ENCODE measurements at places on chromosomes 5 and 9.

DNA sequence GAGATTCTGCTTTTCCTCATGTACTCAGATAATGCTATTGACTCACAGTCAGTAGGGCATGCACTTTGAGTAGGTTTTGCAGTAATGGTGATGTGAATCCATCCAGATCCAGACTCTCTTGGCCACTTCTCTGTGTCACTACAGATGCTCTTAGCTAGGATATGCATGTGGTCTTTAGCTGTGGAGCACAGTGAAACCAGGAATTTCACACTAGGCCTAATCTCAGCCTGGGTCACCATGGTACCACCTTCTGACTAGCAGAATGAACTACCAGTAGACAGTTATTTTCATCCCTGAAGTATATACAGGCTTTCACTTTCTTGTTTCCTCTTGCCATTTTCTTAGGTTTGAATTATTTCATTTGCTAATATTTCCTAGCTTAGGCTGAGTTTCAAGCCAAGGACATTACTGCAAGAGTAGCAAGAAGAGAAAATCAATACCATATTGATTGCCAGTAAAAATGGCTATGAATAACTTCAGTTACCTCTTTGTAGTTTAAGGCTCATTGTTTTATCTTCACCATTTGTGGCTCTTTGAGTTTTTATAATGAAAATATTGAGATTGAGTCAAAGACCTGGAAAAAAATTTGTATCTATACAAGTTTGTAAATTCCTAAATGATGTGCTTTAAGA is 28.4 kb upstream of the CSNK1G3 start:
- DNase-seq = no peak

DNA sequence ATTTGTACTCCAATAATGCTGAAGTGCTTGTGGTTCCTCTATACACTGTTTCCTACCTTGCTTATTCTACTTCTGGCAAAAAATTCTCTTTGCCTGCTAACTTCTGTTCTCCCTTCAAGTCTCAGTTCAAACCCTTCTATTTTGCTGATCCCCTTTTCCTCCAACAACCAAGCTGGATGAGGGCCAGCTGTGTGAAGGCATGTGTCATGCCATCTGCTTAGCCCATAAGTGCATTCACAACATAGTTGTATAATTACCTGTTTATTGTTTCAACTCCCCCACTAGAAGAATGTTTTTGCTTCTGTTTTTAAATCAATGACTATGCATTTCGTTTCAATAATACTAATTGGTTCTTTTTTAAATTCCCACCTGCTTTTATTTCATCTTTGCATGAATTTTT is 1951.4 kb upstream of the WWC1 start:
- no peak for DNase-seq

DNA sequence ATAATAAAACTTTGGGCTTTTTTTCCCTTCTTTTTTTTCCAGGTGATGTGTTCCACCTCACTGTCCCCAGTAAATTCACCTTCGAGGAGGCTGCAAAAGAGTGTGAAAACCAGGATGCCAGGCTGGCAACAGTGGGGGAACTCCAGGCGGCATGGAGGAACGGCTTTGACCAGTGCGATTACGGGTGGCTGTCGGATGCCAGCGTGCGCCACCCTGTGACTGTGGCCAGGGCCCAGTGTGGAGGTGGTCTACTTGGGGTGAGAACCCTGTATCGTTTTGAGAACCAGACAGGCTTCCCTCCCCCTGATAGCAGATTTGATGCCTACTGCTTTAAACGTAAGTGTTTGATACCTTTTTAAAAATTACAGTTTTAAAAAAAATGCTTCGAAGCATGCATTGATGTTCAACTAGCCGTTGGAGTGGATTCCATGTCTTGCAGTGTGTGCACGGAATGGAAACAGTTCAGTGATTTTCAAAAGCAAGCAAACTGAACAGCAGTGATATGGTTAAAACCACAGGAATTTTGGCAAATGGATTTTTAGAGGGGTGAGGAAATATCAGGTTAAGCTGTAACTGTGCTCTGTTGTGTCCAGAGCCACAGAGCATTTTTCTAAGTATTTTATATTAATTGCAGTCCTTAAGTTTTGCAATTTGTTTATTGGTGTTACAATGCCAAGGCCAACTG is 40.7 kb downstream of the VCAN start:
- DNase-seq = no peak

DNA sequence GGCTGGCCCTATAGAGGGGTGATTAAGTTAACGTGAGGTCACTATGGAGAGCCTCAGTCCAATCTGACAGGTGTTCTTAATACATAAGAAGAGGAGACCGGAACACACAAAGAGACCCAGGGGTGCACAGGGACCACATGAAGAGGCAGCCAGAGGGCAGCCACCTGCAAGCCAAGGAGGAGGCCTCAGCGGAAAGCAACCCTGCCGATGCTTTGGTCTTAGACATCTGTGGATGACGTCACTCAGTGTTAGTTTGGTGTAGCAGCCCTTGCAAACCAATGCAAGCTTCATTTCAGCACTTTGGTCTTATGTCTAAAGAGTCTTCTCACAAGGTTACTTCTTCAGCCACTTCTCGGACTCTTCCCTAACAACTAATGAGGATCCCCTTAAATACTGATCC is 47.6 kb upstream of the GRHPR start:
- DNase-seq = no peak

GRCh38 chr5:16065831-16066230 is 113.8 kb downstream of the MARCHF11 start:
- no peak for DNase-seq

DNA sequence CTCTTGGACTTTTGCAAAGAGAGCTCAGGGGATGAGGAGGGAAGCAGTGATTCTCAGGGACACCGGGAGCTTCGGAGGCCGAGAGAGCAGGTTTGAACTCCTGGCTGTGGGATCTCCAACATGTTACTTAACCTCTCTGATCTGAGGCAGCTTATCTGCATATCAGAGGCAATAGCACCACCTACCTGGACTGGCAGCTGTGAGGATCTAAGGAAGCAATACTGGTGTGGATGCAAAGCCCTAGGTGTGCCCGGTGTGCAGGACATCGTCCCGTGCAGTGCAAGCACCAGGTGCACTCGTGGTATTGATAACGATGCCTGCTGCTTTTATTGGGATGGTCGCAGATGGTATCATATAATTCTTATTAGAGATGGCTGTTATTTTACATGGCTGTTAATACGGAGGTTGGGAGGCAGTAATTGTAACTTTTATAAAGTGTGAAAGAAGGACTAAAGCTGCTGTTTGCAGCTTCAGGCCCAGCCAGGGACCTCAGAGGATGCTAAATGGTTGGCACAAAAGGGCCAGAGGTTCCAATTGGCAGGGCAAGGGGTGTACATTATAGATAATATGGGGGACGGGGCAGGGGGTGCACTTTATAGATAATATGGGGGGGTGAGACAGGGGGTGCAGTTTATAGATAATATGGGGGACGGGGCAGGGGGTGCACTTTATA is 14.9 kb downstream of the COL5A1 start:
- DNase-seq = no peak

GRCh38 chr5:180908998-180909731 is 10.2 kb downstream of the BTNL8 start:
- peak; percentile 9 for DNase-seq

DNA sequence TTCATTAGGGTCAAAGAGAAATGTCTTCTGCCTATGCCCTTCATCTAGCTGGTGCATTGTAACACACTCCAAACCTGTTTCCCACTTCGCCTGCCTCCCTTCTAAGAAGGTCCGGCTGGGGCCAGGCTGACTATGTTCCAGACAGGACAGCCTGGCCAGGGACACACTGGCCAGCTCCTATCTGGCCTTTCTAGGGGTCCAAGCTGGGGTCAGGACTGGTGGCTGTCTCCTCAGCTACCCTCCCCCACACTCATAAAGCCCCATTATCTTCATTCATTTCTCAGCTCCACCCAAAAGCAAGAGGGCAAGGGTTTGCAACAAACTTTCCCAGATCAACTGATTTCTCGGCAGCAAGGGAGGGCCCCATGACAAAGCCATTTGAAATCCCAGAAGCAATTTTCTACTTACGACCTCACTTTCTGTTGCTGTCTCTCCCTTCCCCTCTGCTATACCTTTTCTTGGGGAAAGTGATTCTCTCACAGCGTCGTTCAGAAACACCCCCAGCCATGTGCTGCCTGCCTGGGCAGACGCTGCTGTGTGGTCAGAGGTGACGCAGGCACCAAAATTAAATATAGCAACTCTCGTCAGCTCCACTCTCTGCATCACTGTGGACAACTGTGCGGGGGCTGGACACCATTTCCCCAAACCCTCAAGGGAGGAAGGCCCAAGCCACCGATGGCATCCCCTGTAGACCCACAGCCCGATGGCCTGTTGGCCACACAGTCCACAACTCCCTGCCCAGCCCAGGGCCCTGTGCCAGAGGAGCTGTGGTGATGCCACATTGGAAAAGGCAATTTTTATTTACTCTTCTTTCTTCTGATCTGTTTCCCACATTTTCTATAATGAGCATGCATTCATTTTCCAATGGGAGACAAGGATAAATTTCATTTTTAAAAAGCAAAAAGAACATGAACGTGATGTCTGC is 6.1 kb downstream of the IL13 start:
- no peak for DNase-seq

DNA sequence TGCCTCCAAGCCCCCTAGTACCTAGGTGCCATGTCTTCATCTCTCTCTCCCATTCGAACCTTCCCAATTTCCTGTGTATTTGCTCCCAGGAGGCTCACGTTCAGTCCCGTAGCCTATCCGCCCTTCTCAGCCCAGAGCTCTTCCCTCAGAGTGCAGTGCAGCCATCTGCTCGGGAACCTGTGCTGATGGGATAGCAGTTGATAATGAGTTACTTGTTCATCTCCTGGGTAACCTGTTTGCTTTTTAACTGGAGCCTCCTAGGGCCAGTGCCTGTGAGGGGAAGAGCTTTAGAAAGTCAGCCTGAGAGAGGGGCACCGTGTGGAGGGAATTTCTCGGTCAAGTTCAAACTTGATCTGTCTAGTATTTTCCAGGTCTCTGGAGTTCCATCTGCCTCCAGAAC is 229.8 kb upstream of the IL12B start:
- no peak for DNase-seq

DNA sequence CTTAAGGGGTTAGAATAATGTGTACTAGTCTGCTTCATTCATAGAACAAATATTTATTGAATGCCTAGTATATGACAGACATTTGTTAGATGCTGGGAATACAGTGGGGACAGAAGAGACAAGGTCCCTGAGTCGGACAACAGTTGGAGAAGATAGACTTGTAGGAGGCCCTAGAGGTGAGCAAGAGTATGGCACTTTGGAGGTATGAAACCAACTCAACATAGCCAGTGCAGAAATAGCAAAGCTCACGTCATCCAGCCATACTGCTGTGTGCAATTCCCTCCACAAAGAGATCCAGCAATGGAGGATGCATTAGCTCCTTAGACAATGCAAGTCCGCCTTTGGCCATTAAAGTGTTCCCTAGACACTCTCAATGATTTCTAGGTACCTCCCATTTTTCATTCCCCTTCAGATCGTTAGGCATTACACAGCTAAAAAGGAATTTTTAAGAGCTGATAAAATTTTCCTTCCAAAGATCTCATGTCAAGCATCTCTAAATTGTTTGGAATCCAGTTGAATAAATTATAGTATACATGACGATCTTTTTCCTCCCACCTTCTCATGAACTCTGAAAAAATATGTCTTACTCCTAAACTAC is 1949.6 kb upstream of the WWC1 start:
- no peak for DNase-seq

GRCh38 chr5:151072630-151073025 is 8.2 kb downstream of the TNIP1 start:
- no peak for DNase-seq

DNA sequence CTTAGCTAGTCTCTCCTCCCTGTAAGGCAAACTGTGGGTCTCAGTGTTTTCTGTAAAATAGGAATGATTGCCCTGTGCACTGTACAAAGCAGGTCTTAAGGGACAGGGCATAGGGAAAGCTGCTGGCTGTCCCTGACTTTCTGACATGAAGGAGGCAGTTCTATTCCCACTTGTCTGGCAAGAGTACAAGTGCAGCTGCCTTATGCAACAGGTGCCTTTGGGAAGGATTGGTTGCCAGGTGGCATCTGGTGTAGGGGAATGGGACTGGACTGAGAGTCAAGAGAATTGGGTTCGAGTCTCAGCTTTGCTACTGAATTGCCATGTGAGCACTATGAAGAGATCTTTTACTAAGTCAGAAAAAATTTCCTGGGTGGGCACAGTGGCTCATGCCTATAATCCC is 10.0 kb downstream of the BSPRY start:
- DNase-seq = no peak

GRCh38 chr5:10595672-10596309 is 31.9 kb downstream of the ANKRD33B start:
- DNase-seq = no peak

DNA sequence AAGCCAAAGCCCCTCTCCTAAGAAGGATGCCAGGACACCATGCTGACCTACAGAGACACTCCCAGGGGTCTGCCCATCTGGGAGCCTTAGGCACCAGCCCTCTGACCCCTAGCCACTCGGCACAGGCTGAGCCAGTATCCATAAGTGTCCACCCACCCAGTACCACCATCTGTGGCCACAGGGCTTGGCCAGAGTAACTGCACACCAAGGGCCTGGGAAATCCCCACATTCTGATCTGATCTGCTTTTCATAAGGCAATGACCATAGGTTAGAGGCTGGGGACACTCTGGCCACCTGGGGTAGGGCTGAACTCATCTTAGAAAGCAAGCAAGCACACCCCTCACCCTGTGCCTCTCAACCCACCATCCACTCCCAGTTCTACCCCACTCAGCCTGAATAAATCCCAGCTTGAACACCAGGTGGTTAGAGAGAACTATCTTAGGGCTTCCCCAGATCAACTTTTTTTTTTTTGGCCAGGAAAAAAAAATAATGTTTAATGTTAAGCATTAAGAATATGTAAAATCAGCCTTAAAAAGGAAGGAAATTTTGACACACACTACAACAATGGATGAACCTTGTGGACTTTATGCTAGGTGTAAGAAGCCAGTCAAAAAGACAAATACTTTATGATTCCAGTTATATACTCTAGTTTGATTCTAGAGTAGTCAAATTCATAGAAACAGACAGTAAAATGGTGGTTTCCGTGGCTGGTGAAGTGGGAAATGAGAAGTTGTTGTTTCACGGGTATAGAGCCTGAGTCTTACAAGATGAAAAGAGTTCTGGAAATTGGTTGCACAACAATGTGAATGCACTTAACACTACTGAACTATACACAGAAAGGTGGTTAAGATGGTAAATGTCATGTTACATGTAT is 6.2 kb downstream of the GNPDA1 start:
- no peak for DNase-seq

GRCh38 chr5:171336521-171337209 is 27.6 kb downstream of the TLX3 start:
- no peak for DNase-seq

GRCh38 chr9:122276096-122276495 is 11.4 kb downstream of the MRRF start:
- DNase-seq = no peak

DNA sequence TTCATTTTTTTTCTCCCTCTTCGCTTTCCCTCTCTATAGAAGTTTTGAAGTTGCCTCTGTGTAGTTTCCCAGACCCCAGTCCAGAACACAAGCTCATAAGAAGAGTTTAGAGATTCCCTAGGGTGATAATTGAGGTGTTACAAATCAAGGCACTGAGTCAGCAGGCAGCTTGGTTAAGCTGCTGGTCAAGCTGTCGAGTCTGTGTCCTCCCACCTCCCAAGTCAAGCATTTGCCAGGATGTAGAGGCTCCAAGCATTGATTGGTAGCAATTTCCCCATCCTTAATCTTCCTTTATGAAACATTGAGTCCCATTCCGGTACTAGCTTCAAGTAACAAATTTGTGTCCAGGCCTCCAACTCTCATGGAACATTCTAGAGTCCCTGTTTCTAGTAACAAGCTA is 47.5 kb upstream of the SLC1A1 start:
- no peak for DNase-seq

- DNase-seq = no peak
These were observed 67.7 kb downstream of the SYK start for GRCh38 chr9:90869361-90869760.

- peak; percentile 25 for DNase-seq
These were observed 284.3 kb downstream of the ARHGAP26 start for GRCh38 chr5:143054480-143054941.
